Uterus (tissue), 4 donors: ENCODE measurements at places on chromosomes 7 and 10. TPM values are rescaled to one million over a fixed set of nuclear protein-coding genes. Genes with fewer than 3 reads are reported as not detected.

GRCh38 chr7:7681191-7681935, 37.0 kb downstream of the RPA3 start:
- no peaks in the 10 kb centered on the region for H3K27me3 ChIP-seq
- H3K4me1 ChIP-seq: peaks cover 5% of the 10 kb centered on the region
- no peak overlapping the region for H3K4me3 ChIP-seq
- no peaks in the 10 kb centered on the region for H3K36me3 ChIP-seq
- no peak for DNase-seq
- H3K27ac ChIP-seq: peak overlapping the region; percentile 46

The PBLD gene
- 14.0 TPM for total RNA-seq

DNA sequence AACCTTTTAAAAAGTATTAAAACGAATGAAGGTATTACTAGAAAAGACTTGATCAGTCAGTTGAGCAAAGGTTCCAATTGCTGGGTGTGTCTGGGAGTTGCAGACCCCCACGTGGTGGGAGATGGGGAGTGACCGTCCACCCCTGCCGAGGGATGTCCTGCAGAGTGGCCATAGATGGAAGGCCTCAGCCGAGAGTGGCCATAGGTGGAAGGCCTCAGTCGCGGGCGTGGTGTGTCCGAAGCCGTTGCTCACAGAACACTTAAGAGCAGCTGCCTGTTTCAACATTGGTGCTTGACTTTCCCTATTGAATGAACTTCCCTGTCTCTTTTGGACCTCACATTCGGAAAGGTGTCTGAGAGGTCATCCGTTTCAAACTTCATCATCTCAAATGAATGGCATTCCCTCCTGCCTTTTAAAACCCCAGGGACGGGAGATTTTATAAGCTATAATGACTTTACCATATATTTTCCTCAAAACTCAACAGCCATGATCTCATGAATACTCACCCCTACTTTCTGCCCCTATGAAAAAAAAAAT, 69.4 kb downstream of the CAMK1D start:
- no peaks in the 10 kb centered on the region for H3K27me3 ChIP-seq
- peak; percentile 42 for DNase-seq
- peak overlapping the region; percentile 65 for H3K27ac ChIP-seq
- H3K36me3 ChIP-seq: no peaks in the 10 kb centered on the region
- H3K4me1 ChIP-seq: no peaks in the 10 kb centered on the region

DNA sequence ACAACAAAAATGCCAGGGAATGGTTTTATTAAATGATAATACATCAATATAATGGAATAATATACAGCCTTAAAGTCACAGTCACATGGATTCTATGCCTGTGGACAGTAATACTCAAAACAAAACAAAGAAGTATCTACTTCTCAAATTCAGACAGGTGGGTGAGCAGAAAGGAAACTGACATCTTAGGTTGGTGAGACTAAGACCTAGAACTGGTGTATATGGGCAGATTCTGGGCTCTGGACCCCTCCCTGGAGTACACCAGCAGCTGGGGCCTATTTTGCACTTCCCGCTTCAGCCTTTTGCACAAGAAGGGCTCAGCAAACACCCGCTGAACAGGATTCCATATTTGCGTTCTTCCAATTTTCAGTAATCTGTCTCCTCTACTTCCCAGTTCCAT, 5.4 kb upstream of the FIS1 start:
- H3K4me1 ChIP-seq: peaks cover 6% of the 10 kb centered on the region
- DNase-seq: no peak
- H3K36me3 ChIP-seq: no peaks in the 10 kb centered on the region
- H3K27me3 ChIP-seq: no peaks in the 10 kb centered on the region

- no peaks in the 10 kb centered on the region for H3K36me3 ChIP-seq
- DNase-seq: peak; percentile 21
- H3K4me1 ChIP-seq: no peaks in the 10 kb centered on the region
- no peak overlapping the region for H3K4me3 ChIP-seq
- H3K27me3 ChIP-seq: no peaks in the 10 kb centered on the region
- no peak overlapping the region for H3K27ac ChIP-seq
Measured at GRCh38 chr7:26515314-26515842, 223.7 kb downstream of the SNX10 start.

The MYOF gene
- total RNA-seq: 41.2 TPM

GRCh38 chr10:77630507-77630848, 7.1 kb downstream of the KCNMA1 start:
- H3K36me3 ChIP-seq: no peaks in the 10 kb centered on the region
- H3K27me3 ChIP-seq: no peaks in the 10 kb centered on the region
- H3K4me1 ChIP-seq: no peaks in the 10 kb centered on the region
- peak overlapping the region; percentile 93 for H3K27ac ChIP-seq
- H3K4me3 ChIP-seq: no peak overlapping the region

DNA sequence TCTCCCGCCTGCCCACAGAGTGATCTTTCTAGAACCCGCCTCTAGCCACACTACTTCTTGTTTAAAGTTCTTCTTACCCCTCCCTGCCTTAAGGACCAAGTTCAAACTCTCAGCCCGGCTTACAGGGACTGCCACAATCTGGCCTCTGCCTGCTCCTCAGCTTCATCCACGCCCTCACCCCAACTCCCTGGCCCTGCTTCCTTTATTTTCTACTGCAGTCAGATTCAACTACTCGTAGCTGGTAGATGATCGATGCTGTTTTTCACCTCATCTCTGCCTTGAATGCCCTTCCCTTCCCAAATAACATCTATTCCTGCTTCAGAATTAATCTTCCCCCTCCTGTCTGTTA, 508.5 kb downstream of the RPS24 start:
- H3K27ac ChIP-seq: no peak overlapping the region
- H3K27me3 ChIP-seq: no peaks in the 10 kb centered on the region
- DNase-seq: no peak
- no peaks in the 10 kb centered on the region for H3K36me3 ChIP-seq

The GPR37 gene
- 0.59 TPM for total RNA-seq

- H3K4me3 ChIP-seq: no peak overlapping the region
- no peak for DNase-seq
- H3K4me1 ChIP-seq: no peaks in the 10 kb centered on the region
- H3K36me3 ChIP-seq: no peaks in the 10 kb centered on the region
- no peaks in the 10 kb centered on the region for H3K27me3 ChIP-seq
- H3K27ac ChIP-seq: no peak overlapping the region
Measured at GRCh38 chr10:125591886-125592285, 91.1 kb downstream of the TEX36 start.

The CAMK1D gene
- 10.9 TPM for total RNA-seq

The TMEM213 gene
- not detected for total RNA-seq

The CYP2E1 gene
- 6.9 TPM for total RNA-seq

DNA sequence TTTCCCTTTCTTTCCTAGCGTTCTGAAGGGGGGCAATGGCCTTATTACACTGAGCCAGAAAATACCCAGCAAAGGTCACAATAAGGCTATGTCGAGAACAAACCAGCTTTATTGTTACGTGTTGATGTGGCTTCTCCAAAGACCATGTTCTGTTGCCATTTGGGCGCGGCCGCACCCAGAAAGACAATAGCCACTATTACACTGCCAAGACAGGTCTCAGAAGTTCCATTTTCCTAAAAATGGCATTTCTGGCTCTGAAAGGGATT, 77.8 kb downstream of the PROSER2 start:
- no peaks in the 10 kb centered on the region for H3K27me3 ChIP-seq
- no peak overlapping the region for H3K27ac ChIP-seq
- H3K36me3 ChIP-seq: no peaks in the 10 kb centered on the region
- no peaks in the 10 kb centered on the region for H3K4me1 ChIP-seq
- no peak for DNase-seq
